ENCODE measurements at places on chromosomes 5 and 9. TPM values are rescaled to one million over a fixed set of nuclear protein-coding genes. Genes with fewer than 3 reads are reported as not detected.

- no peak for DNase-seq
Measured at GRCh38 chr5:143601917-143602333, 198.4 kb upstream of the NR3C1 start.

- no peak for DNase-seq
Measured at GRCh38 chr9:136389396-136389795, 10.6 kb downstream of the SNAPC4 start.

DNA sequence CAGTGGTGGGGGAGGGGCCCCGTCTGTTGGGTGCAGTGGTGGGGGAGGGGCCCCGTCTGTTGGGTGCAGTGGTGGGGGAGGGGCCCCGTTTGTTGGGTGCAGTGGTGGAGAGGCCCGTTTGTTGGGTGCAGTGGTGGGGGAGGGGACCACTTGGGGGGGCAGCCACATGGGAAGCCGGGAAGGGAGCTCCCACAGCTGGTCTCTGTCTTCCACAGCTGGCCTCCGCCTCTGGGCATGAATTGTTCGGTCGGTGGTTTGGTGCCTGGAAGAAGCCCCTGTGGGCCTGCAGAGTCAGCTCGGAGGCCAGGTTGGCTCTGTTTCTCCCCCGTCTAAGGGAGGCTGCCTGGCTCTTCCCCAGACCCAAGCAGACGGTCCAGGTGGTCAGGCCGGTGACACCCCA is 69.3 kb downstream of the COL5A1 start:
- DNase-seq = no peak

DNA sequence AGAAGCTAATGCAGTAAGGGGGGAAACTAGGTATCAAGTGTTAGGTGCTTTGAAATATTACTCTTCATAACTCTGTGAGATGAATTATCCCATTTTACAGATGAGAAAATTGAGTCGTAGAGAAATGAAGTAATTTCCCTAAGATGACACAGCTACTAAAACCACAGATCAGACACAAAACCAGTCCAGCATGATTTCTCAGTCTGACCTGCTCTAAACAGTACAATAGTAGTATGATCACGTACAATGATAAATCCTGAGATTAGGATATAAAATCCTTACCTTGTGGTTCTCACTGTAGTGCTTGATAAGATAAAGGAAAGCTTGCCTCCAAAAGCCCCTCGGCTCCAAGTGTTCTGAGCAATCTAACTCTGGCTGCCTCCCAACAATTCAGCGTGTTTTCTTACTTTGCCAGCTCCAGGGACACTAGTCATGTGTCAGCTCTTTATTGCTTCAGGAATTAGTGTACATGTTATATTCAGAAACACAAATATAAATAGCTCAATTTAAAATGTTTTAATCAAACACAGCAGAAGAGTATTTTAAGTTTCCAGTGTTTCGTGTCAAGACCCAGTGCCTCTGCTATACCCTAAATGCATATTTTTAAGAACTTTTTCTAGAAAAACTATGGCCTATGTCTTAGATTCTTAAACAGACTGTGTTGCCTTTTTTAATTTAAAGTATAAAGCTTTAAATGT is 243.6 kb downstream of the DENND1A start:
- no peak for DNase-seq

The NDUFB6 gene
- 43.2 TPM for total RNA-seq

- no peak for DNase-seq
Measured at GRCh38 chr9:124298646-124299235, 41.0 kb downstream of the NEK6 start.

The HAVCR1 gene
- 0.31 TPM for total RNA-seq

The ZNF883 gene
- 35.1 TPM for total RNA-seq

- no peak for DNase-seq
Measured at GRCh38 chr5:167870055-167870454, 421.4 kb upstream of the WWC1 start.

The DPH7 gene
- total RNA-seq = 26.5 TPM
